Activated CD4-positive, alpha-beta T cell treated with anti-CD3 and anti-CD28 coated beads for 48 hours (primary cell): ENCODE measurements at places on chromosomes 7 and 10.

GRCh38 chr7:93218997-93219827 is 7.1 kb downstream of the HEPACAM2 start:
- no peak for DNase-seq

DNA sequence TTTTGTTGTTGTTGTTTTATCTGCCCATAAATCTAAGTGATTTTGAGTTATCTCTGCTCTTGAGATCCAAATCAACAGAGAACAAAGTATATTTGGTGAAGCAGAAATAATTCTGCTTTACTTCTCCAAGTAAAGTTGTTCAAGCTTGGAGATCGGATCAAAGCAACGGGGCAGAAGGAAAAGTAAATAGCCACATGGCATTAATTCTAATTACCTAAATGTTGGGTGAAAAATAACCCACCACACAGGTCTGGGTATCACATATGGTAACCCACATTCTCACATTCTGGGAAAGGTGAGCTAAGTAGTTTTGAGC is 3.1 kb downstream of the NRP1 start:
- DNase-seq = no peak

DNA sequence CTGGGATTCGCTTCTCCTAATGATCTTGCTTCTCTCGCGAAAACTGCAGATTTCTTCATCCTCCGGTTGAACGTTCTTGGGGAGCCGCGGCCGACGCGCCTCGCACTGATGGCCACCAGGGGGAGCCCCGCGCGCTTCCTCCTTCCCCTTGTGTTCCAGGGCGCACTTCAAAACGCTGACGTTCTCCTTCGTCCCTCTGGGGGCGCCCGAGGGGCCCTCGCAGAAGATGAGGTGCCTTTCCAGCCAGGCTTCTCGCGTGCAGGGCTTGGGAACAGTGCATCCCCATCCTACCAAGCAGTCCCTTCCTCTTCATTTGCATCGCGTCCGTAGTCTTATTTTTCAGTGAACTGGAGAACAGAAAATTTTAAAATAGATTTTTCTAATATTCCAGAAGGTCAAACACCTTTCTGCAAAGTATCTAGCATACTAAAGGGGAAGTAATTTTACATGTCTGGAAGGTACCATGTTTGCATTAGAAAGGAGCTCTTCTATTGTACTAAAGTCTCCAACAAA is 22.5 kb downstream of the GSTO2 start:
- DNase-seq = peak; percentile 93

GRCh38 chr10:6204341-6205191 is 1.8 kb downstream of the PFKFB3 start:
- peak; percentile 26 for DNase-seq

GRCh38 chr10:11535346-11535959 is 76.0 kb downstream of the USP6NL start:
- no peak for DNase-seq

GRCh38 chr10:132939957-132940790 is 2.2 kb downstream of the CFAP46 start:
- DNase-seq = peak; percentile 73

DNA sequence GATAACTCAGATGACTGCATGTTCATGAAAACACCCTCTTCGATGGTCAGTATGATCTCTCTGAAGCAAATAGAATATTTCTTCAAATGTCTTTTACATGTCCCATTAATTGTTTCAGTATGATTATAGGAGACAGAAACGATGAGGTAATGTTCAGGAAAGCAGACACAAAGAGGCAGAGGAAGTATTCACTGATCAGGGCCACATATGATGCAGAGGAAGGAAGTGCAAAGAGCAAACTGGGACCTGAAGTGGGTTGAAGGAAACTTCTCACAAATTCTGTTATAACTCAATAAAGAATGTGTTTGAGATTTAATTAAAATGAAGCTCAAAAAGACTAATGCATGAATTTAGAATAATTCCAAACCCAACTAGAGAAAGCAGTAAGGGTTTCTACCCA is 70.5 kb downstream of the TES start:
- DNase-seq = no peak

DNA sequence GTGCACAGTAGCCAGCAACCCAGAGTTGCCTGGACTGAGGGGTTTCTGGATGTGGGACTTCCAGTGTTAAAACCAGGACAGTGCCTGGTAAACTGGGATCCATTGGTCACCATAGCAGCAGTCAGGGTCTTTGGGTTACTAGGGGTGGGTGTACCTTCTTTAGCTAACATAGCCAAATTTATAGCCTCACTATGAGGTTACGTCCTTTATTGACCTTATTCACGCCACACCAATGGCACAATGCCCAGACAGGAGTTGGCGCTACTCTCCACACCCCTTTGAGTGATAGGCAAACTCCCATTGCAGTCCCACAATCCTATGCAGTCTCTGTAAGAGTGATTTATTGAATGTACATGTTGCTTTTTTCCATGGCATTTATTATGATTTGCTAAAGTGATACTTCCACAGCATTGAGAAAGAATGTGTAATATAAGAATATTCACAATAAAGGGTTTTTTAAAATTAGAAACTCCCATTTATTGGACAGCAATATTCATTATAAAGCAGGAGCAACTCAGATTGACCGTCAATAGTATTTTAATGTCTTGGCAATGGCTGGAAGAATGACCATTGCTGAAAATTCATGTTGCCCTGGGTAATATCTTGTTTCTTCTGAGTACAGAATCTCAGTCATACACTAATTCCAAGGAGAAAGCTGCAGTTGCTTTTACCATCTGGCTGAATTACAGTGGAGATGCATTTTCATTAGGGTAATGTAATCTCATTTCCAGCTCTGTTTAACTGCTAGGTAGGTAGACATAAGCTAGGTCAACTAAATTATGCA is 26.1 kb downstream of the IFIT5 start:
- DNase-seq = no peak

DNA sequence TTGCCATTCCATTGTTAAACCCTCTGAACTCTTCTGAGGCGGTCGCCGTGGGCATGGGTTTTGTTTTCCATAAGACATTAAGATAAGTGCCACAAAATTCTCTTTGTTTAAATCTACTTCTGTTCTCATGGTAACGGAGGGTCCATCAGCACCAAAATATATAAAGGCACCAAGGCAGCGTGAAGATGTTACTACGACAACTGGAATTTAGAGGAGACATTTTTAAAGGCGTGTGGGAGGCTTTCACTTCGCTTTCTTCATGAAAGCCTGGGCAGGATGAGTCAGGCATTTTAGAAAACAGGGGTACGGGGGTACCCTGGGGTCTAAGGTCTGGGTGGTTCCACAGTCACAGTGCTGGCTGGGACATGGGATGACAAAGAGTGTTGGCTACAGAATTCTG is 34.0 kb downstream of the SMKR1 start:
- no peak for DNase-seq

GRCh38 chr7:64308016-64308270 is 5.8 kb upstream of the ZNF736 start:
- peak; percentile 15 for DNase-seq

- peak; percentile 7 for DNase-seq
Measured at GRCh38 chr7:103989785-103990767, 618 bp upstream of the RELN start.

DNA sequence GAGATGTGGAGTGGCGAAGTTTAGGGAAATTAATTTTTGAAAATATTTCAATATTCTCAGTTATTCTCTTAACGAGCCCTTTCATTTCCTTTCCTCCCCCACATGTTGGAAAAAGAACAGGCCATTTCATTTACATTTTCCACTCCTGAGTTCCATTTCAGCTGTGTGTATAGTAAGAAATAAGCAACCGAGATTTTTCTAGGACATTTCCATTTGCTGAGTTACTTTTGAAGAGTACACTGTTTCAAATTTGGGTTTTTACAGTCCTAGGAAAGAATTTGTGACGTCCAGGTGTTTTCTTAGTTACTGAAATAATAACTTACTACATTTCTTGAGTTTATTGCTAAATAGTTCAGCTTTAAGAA is 1.2 kb downstream of the SEPTIN7 start:
- DNase-seq = no peak

DNA sequence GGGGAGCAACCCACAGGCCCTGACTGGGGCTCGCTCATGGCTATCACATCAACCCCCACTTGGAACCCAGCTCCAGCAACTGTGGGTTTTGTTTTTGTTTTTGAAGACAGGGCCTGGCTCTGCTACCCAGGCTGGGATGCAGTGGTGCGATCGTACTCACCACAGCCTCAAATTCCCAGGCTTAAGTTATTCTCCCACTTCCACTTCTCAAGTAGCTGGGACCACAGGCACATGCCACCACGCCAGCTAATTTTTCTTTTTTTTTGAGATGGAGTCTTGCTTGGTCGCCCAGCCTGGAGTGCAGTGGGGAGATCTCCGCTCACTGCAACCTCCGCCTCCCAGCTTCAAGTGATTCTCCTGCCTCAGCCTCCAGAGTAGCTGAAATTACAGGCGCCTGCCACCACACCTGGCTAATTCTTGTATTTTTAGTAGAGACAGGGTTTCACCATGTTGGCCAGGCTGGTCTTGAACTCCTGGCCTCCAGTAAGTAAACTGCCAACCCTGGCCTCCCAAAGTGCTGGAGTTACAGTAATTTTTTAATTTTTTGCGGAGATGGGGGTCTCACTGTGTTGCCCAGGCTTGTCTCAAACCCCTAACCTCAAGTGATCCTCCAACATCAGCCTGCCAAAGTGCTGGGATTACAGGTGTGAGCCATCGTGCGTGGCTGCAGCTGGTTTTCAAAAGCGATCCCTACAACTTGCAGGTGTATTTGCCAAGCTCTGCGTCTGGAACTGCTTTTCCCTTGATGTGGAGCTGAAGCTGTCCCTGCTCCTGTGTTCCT is 228.7 kb downstream of the SKIDA1 start:
- DNase-seq = no peak

DNA sequence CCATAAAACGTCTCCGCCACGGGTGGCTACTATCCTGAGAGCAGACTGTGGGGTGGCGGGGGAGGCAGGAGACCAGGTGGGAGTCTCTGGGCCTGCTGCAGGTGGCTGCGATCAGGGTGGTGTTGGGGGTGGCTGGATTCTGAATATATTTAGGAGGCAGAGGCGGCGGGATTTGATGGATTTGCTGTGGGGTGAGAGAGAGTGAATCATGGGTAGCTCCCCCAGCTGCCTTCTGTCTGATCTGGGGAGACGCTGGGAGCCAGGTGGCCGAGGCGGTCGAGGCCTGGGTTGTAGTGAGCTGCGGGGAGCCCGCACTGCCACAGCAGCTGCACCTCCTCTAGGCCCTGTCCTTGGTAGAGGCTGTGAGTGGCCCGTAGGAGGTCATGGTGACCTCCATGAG is 48.2 kb upstream of the PFKFB3 start:
- DNase-seq = no peak

GRCh38 chr7:130490311-130490791 is 1.5 kb upstream of the MEST start:
- DNase-seq = no peak

- no peak for DNase-seq
Measured at GRCh38 chr7:29442146-29442545, 121.5 kb upstream of the PRR15 start.

- no peak for DNase-seq
Measured at GRCh38 chr7:134826105-134826504, 46.7 kb downstream of the CALD1 start.

- no peak for DNase-seq
Measured at GRCh38 chr10:77667426-77668324, 30.1 kb upstream of the KCNMA1 start.

DNA sequence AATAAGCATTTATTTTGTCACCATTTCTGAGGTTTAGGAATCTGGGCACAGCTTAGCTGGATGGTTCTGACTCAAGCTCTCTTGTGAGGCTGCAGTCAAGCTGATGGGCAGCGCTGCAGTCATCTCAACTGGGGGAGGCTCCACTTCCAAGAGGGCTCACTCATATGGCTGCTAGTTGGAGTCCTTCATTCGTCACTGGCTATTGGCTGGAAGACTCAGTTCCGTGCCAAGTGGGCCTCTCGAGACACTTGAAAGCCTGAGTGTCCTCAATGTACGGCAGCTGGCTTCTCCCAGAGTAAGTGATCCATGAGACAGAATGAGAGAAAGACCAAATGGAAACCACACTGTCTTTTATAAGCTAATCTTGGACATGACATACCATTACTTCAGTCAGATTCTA is 21.6 kb upstream of the COL13A1 start:
- no peak for DNase-seq

DNA sequence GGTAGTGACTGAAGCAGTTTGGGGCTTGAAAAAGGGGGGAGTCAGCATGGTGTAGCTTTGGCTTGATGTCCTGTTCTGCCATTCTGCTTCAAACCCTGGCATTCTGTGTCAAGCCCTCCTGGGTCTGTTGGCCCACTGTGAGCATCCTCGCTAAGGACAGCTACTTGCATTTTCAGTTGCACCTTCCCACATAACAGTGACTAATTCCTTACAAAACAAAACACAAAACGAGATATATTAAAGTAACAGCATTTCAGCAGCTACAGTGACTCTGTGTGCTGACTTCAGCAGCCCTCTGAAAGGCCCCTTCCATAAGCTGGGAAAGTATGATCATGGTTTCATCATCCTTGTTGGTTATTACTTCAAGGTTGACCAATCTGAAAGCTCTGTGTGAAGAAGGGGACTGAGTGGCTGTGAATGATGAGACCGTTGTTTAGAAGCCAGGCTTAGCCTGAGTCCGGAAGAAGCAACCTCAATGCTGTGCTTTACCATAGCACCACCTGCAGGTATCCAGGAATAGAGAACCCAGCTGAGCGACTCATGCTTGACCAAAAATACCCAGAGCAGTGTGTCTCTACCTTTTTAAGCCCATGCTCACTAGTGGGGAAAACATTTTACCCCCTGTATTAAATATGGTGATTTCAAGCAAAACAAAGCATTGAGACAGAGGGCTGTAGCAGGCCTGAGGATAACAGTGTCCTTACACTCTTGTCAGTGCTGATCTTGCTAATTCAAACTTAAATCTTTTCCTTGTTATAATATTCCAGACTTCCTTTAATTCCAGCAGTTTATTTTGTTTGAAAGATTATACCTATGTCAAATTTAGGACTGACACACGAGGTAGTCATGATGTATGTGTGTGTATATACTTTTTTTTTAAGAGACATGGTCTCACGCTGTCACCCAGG is 42.6 kb upstream of the CC2D2B start:
- DNase-seq = peak; percentile 40

DNA sequence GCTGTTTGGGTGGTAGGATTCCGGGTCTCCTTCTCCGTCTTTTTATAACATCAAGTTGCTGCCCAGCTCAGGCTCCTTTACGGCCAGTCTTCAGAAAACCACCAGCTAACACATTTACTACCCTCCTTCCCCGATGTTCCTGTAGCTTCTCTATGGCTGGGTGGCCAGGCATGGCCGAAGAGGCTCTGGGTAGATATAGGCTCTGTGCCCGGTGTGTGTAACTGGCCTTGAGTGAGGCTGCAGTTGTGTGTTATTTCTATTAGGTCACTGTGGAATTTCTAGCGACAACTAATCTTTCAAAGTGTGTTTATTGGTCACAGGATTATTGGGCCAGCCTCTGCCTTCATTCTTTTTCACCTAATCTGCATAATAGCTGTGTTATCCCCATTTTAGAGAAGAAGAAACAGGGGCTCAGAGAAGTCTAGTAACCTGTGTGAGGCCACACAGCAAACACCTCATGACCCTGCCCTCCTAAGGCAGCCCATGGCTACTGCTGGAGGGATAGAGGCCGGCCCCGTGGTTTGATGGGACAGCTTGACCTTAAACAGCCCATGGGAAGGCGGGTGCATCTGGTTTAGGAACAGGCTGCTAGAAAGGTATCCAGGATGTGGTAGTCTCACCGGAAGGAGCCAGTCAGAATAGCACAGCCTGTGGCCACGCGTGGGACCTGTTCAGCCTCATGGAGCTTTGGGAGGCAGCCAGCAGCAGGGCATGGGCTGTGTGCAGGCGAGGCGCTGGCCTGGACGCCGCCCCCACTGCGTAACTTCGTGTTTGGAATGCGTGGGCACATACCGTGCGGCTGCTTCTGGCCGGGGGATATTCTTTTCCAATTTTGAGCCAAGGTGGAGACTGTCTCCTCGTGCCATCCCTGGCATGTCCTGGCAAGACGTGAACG is 29.7 kb downstream of the HTRA1 start:
- DNase-seq = peak; percentile 46

GRCh38 chr10:132536241-132536876 is 1.2 kb upstream of the INPP5A start:
- DNase-seq = no peak
